ENCODE measurements at places on chromosomes 6 and 20. TPM values are rescaled to one million over a fixed set of nuclear protein-coding genes. Genes with fewer than 3 reads are reported as not detected.

The SMOC2 gene
- total RNA-seq: under 0.01 TPM

The CFAP61 gene
- 0.26 TPM for total RNA-seq

DNA sequence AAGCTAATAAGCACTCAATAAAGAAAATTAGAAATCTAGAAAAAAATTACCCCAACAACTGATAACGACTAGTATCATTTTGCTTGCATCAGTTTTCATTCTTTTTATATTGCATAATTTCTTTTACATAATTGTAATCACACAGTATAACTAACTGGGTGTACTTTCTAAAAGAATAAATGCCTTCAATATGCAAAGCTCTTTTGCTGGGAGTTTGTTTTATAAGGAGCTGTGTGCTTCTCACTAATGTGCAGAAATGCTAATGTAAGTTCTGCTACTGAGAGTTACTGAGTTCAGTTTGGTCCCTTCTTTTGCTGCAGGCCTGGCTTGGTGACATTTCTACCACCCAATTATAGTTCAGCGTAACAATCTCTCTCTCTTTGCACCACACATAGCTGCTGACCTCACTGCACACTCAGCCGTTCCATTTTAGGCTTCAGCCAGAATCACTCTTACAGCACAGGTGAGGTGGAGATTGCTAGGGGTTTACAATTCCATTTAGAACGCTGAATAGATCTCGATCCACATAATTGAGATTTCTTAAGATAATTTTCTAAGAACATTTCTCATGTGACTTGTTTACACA is 20.9 kb upstream of the KLHL31 start:
- no peak overlapping the region for H3K4me3 ChIP-seq
- H3K27me3 ChIP-seq: no peaks in the 10 kb centered on the region
- H3K4me1 ChIP-seq: no peaks in the 10 kb centered on the region

GRCh38 chr20:25081065-25081729 is 744 bp downstream of the VSX1 start:
- no peaks in the 10 kb centered on the region for H3K4me1 ChIP-seq
- no peak for DNase-seq
- no peaks in the 10 kb centered on the region for H3K36me3 ChIP-seq
- peaks cover 80% of the 10 kb centered on the region for H3K27me3 ChIP-seq
- H3K4me3 ChIP-seq: no peak overlapping the region

Data from fibroblast of lung (primary cell).